ENCODE measurements at places on chromosomes 5 and 9.

DNA sequence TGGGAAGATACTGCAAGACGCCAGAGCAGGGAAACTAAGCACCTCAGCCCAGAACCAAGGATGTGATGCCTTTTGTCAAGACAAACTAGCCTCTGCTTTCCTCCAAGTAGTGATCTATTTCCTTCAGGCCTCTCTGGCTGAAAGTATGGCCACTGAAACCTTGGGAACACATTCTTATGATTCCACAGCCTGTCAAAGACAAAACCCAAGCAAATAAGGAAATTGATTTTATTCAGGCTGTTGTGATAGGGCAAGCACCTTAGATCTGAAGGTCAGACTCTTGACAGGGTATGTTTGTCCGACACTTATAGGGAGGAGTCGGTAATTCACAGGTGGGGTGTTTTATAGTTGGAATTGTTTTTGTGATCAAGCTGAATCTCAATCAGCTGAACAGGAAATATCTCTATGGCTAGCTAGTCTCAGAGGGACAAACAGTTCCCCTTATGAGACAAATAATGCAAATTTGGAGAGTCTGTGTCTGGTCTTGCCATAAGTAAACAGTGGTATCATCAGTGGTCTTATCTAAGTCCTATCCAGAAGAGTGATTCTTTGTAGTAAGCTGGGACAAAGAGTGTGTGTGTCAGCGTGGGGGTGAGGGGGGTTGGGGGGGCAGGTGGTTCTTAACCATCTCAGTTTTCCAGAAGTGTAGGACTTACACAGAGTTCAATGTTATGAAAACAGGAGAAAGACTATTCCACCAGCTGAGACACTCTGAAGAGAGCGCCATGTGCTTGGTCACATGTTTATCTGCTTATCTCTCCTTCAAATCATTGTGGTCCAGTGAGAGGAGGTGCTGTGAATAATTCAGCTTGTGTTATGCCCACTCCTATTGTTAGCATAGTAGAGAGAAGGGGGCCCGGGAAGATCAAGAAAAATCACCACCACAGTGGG lies 6.7 kb upstream of the ZCCHC10 start:
- DNase-seq: peak; percentile 90

DNA sequence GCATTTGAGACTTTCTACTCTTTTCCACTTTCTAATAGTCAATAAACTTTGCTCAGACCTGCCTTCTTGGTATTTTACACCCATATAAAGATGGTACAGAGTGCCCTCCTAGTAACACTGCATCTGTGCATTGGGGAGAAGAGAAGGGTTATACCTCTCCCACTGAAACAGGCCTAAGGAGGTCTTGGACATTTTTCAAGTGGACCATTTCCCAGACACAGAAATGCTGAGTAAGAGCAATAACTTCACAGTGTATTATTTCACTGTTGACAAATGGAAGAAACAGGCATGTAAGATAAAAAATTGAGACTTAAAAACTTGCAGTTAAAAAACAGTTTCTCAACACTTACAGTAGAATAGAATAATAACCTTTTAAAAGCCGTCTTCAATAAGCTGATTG lies 1224.0 kb upstream of the CDH18 start:
- DNase-seq: no peak

DNA sequence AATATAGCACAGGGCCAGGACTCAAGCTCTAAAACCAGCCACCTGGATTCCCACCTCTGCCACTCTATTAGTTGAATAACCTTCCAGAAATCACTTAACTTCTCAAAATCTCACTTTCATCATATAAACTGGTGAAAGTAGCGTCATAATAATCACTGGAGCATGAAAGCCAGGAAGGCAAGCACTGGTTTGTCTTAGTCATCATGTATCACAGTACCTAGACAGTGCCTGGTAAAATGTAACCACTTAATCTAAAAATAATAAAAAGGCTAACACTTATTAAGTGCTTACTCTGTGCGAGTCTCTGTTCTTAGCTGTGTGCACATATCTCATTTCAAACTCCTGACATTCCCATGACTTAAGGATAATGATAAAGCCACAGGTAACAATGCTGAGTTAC lies 109.4 kb downstream of the ASTN2 start:
- DNase-seq: no peak

DNA sequence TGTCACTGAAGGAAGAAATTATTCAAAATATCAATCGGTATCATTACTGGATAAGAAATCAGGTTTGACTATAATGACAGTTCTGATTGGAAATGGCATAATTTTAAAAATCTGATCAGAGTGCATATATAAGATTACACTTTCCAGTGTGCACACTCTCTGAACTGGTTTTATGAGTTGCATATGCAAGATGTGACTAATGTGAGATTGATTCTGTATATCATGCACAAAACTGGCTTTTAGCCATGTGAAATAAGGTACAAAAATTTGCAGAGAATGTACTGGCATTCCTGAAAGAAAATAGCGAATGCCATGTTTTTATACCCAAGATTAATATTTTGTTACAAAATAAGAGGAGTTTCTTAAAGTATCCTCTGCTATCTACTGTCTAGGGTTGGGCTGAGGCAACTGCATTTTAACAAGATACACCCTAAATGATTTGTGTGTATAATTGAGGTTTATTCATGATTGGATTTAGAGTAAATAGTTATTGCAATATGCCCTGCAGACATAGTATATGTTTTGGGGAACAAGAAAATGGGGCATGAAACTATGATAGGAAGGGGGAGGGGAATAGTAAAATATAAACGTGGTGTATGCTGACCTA lies 70.7 kb downstream of the LNPEP start:
- no peak for DNase-seq

- DNase-seq: no peak
Observed at GRCh38 chr9:120965344-120966012, 38.9 kb upstream of the TRAF1 start.

GRCh38 chr5:116242343-116242742 lies 157.5 kb downstream of the COMMD10 start:
- DNase-seq: no peak

- no peak for DNase-seq
Observed at GRCh38 chr5:2068531-2068930, 185.8 kb upstream of the IRX4 start.

DNA sequence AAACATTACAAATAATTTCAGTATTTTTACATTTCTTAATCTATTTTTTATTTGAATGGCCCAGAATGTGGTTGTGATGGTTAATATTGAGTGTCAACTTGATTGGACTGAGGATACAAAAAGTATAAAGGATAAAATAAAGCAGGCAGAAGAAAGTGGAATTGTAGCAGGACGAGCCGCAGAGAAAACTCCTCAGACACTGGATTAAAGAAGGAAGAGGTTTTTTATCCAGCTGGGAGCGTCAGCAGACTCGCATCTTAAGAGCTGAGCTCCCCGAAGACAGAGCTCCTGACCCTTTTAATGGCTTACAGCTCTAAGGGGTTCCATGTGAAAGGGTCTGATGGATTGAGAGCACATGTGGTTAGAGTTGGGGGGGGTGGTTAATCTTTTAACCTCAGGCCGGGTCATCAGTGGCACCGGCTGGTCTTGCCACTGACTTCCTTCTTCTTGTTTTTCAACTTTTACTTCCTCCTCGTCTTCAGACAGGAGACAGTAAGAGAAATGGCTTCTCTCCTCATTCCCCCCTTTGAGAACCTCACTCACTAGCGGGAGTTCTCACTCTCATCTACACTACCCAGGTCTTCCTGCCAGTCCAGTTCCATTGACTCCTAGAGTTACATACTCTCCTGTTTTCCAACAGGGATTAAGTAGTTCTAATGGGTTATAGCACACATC lies 80.0 kb downstream of the TMEM161B start:
- peak; percentile 32 for DNase-seq

- no peak for DNase-seq
Observed at GRCh38 chr5:145975361-145976066, 39.1 kb downstream of the SH3RF2 start.

- DNase-seq: no peak
Observed at GRCh38 chr5:67855523-67855922, 360.0 kb upstream of the PIK3R1 start.

- no peak for DNase-seq
Observed at GRCh38 chr5:125012727-125013451, 266.4 kb upstream of the ZNF608 start.

DNA sequence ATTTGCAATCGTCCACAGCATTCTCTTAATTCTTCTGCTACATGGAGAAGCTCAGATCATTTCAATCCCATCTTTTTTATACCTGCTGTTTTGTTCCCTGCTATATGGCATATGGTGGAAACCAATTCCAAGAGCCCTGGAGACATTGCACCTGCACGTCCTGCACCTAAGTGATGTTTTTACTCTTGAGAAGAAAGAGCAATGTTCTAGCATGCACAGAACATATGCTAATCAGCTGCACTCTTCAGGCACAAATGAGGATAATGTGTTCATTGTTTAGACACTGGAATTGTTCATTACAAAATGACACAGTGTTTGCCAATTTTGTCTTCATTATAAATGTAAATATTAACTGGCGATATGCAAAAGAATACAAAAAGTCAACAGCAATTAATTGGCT lies 935.8 kb downstream of the TLE4 start:
- DNase-seq: no peak

- no peak for DNase-seq
Observed at GRCh38 chr5:172832383-172833315, 1.4 kb upstream of the ERGIC1 start.

GRCh38 chr5:108507631-108508030 lies 125.7 kb upstream of the FBXL17 start:
- no peak for DNase-seq

- DNase-seq: no peak
Observed at GRCh38 chr5:139371482-139372435, 11.3 kb downstream of the SLC23A1 start.

DNA sequence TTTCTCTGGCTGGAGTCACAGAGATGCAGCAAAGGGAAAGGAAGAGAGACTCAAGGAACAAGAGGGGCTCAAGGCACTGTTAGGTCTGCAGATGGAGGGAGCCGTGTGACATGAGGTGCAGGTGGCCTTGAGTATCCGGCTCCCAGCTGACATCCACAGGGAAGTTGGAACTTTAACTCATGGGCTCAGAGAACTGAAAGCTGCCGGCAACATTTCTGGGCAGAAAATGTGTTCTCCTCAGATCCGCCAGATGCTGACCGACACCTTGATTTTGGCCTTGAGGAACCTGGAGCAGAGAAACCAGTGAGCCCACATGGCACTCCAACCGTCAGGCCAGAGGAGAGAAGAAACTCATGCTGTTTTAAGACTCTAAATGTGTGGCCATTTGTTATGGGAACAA lies 258.1 kb upstream of the IRX2 start:
- no peak for DNase-seq

DNA sequence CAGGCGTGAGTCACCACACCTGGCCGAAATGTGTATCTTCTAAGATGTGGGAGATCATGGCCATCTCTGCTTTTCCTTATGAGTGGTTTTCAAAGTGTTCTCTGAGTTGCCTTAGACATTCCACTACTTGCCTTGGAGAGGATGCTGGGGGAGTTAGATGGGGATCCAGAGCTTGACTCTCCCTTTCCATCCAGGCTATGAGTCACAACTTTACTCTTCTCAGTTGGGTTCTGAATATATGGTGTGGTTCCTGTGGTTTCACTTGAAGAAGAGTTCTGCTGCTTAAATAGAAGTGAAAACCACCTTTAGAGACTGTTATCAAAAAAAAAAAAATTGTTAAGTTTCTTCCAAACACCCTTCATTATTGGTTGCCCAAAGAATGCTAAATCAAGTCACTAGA lies 217.6 kb downstream of the ZNF608 start:
- no peak for DNase-seq

- DNase-seq: no peak
Observed at GRCh38 chr5:4348919-4349318, 753.3 kb downstream of the IRX1 start.

- DNase-seq: no peak
Observed at GRCh38 chr9:123772374-123772773, 157.6 kb downstream of the DENND1A start.

DNA sequence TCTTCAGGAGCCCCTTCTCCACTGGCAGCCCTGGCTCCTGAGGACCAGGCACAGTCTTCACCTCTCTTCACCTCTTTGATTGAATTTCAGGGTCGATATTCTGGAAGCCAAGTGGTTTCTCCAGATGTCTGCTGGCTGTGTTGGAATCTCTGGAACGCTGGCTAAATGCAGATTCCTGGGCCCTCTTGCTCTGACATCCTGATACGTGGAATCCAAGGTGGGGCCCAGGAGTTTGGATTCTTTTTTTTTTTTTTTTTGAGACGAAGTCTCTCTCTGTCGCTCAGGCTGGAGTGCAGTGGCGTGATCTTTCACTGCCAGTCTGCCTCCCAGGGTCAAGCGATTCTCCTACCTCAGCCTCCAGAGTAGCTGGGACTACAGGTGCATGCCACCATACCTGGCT lies 26.8 kb upstream of the IER5L start:
- DNase-seq: no peak

Measured in OCI-LY7 (cell line).